ENCODE measurements at places on chromosomes 6 and 20.

DNA sequence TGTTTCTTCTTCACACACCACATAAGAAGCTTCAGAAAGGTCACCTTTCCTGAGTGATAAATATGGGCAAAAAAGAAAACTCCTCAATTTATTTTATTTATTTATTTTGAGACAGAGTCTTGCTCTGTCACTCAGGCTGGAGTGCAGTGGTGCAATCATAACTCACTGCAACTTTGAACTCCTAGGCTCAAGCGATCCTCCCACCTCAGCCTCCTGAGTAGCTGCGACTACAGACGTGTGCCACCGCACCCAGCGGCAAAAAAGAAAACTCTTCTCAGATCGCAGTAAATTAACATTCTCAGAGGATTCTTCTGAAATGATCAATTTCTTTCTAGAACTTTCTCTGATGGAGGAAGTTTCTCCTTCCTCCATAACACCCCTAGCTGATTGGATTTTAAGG, 111.2 kb downstream of the TRERF1 start:
- DNase-seq: no peak

GRCh38 chr6:139905404-139906052, 531.1 kb upstream of the CITED2 start:
- no peak for DNase-seq

DNA sequence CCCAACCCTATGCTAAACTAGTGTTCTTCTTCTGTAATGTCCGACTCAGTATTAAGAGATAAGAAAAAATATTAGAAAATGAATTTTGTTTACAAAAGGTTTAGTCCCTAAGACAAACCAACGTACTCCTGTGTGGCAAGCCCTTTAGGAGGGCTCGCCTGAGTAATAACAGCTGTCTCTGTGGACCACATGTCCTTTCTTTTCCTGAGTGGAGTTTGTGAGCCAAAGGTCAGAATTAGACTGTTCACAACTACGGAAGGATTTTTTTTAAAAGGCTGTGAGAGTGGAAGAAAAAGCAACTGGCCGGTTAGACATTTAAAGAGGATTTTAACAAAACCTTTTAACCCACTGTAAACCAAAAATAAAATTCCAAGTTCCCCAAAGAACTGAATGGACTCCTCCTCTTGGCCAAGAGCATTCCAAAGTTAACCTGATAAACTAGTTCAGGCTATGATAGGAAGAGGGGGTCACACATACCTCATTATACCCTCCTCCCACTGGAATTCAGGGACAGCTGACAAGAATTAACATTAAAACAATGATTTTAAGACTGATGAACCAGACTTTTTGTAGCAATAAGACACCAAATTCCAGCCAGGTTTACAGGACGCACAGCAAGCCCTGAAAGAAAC, 43.5 kb downstream of the FAM184A start:
- no peak for DNase-seq

- no peak for DNase-seq
Measured at GRCh38 chr6:30720738-30721197, 616 bp downstream of the TUBB start.

DNA sequence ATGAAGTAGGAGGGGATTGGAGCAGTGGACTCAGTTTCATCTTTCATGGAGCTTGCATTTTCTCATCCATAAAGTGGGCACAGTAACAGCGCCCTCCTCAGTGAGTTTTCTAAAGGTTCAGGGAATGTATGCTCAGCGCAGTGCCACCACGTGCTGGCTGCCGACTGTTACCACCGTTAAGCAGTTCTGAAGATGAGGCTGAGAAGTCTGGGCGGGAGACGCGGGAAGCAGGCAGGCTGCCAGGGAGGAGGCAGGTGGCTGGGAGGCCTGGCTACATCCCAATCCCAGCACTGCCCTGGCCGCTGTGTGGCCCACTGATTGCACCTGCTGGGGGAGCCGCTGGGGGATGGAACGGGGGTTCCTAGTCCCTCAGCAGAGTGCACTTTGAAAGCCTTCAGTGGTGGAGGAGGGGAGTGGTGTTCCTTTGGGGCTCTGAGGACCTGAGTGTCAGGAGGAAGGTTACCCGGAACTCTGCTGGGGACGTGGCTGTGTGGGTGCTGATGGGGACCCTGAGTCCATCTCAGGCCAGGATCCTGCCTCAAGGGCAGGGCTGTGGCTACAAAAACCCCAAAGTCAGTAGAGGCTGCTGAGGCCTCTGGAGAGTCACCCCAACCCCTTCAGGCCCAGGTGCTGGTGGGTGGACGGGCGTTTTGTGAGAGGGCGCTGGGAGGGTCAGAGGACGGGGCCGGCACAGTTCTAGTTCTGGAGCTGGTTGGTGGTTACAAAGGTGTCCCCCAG, 28.0 kb upstream of the PHACTR3 start:
- DNase-seq: no peak

GRCh38 chr6:137793805-137794515, 73.1 kb upstream of the TNFAIP3 start:
- no peak for DNase-seq

DNA sequence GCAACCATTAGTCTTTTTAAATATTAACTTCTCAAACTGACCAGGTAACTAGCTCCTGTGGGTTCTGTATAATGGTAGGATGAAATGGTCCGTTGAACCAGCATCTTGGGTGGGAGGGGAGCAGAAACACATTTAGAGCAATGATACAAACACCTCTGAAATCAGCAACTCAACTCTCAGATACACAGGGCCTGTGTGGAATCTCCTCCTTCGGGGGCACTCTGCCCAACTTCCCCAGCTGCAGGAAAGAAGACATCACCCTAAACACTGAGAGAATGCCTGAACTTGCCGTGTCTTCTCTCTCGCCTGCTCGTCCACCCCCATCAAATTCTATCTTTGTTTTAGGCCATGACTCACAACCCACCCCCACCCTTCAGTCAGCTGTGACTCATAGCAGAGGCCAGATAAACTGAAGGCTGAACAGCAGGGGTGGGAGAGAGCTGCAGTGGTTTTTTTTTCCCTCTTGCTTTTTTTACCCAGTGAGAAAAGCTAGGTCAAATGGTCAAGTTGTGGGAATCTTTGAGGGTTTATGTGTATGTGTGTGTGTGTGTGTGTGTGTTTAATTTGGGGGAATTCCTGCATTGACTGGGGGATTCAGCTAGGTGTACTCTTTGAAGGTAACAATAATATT, 593.4 kb upstream of the JAG1 start:
- DNase-seq: peak; percentile 83

DNA sequence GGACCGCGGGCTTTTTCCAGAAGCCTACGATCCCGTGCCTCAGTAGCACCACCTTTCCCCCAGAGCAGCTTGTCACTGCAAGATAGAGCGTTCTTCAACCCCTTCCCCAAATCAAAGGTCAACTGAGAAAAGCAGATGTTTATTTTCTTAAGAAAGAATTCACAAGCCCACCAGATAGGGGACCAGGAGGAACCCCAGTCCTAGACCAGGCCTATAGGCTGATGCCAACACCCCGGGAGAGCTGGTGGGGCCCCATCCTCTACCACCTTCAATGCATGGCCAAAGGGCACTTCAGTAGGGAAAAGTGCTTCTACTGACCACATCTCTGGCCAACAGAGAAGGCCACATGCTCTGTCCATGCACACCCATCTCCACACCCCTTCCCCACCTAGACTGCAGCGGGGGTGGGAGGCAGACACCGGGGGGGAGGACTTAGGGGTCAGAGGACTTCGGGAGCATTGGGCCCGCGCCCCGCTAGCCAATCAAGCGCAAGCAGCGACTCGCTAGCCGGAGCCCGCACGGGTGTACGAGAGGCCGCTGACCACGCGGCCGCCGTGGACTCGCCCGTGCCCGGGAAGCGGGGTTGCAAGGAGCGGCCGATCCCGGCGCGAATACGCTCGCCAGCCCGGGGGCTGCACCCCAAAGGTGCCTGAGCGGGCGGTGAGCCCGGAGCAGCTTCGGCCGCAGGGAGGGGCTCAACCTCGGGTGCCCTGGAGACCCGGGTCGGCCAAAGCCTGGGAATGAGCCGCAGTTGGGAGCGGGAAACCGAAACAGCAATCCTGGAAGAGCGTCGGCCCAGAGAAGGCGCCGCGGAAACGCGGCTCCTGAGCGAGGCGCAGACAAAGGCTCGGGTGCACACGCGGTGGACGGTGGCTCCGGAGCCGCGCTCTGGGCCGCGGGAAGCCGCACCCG, 2.8 kb downstream of the PDE10A start:
- no peak for DNase-seq

GRCh38 chr6:93992976-93993375, 573.6 kb upstream of the EPHA7 start:
- DNase-seq: no peak

- DNase-seq: no peak
Measured at GRCh38 chr20:1920826-1921225, 25.6 kb downstream of the SIRPA start.

- DNase-seq: no peak
Measured at GRCh38 chr6:33918175-33918695, 114.4 kb upstream of the MLN start.

- DNase-seq: no peak
Measured at GRCh38 chr6:109255087-109255486, 127.2 kb downstream of the CD164 start.
